ENCODE measurements at places on chromosomes 11 and 22.

DNA sequence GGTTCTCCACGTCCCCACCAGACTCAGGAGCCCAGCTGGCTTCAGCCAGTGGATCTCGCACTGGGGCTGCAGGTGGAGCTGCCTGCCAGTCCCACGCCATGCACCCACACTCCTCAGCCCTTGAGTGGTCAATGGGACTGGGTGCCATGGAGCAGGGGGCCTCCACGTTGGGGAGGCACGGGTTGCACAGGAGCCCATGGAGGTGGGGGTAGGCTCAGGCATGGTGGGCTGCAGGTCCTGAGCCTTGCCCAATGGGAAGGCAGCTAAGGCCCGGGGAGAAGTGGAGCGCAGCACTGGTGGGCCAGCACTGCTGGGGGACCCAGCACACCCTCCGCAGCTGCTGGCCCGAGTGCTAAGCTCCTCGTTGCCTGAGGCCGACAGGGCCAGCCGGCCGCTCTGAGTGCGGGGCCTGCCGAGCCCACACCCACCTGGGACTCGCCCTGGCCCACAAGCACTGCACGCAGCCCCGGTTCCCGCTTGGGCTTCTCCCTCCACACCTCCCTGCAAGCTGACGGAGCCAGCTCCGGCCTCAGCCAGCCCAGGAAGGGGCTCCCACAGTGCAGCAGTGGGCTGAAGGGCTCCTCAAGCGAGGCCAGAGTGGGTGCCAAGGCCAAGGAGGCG lies 258.5 kb upstream of the PDGFD start:
- no peak for DNase-seq

DNA sequence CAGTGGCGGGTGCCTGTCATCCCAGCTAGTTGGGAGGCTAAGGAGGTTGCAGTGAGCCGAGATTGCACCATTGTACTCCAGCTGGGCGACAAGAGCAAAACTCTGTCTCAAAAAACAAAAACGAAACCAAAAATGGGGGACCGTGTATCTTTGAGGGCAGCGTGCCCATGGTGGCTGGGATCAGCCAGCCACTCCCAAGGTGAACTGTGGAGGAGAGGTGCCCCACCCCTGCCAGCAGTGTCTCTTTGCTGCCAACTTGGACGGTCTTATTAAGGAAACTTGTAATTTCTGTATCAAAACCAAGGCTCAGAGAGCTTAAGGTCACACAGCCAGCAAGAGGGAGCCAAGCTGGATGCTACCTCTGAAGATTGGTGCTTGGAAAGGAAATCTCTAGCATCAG lies 147.7 kb downstream of the CACNA1I start:
- no peak for DNase-seq

GRCh38 chr11:3000032-3000961 lies 8.2 kb upstream of the NAP1L4 start:
- DNase-seq, result peak; percentile 47

GRCh38 chr11:15878756-15879155 lies 477.6 kb downstream of the SOX6 start:
- no peak for DNase-seq

DNA sequence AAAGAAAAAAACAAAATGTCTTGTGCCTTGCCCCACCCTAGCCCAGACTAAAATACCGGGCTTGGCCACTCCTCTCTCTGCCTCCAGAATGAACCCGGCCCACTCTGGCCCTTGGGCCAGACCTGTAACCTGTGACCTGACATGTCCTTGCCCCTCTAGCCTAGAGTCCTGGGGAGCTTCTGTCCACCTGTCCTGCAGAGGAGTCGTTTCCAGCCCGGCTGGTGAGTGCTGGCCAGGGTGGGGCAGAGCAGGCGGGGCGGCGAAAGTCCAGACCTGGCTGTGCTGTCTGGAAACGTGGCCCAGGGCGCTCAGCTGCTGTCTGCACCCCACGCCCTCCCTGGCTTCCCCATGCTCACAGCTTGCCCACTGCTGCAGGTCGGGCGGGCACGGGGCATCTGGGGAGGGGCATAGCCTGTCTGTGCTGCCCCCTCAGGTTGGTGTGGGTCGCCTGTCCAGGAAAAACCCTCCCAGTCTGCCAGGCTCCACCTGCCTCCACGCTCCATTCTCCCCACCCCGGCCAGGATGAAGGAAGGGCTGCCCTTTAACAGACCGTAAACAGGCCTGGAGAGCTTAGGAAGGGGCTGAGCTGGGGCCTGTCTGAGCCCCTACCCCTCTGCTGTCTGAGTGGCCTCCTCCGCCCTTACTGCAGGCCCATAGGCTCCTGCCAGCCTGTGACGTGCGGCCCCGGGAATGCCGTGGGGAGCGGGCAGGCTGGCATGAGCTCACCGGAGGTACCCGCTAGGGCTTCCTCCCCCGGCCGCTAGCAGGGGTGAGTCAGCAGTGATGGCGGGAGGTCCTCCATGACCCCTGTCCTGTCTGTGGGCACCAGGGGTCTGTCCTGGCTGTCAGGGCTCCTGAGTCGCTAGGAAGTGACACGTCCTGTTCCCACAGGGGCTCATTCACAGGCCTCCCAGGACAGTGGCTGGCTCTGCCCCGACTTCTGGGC lies 1.9 kb downstream of the CD151 start:
- DNase-seq, result peak; percentile 45

GRCh38 chr11:74283580-74284180 lies 27.8 kb downstream of the P4HA3 start:
- no peak for DNase-seq

DNA sequence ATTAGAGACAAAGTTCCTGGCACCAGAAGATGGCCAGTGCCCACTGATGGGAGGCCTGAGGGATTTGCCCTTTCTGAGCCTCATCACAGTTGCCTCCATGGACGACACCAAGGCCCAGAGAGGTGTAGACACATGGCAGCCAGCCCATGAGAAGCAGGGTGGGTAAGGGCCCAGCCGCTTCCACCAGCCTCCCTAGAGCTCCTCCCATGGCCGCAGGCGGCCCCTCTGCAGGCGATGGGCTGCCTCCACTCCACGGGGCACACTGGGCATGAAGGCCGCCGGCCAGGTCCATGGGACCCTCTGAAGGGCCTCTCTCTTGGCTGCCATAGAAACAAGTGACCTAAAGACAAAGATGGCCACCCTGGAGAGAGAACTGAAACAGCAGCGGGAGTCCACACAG lies 14.5 kb downstream of the CCDC157 start:
- DNase-seq, result no peak

- DNase-seq, result no peak
Measured at GRCh38 chr11:62468577-62468976, 49.7 kb downstream of the SCGB1A1 start.

- DNase-seq, result no peak
Measured at GRCh38 chr11:72724021-72724551, 28.1 kb downstream of the ARAP1 start.

- DNase-seq, result no peak
Measured at GRCh38 chr22:20181884-20182236, 31.0 kb upstream of the CCDC188 start.

GRCh38 chr22:25760294-25760693 lies 18.3 kb downstream of the MYO18B start:
- no peak for DNase-seq

DNA sequence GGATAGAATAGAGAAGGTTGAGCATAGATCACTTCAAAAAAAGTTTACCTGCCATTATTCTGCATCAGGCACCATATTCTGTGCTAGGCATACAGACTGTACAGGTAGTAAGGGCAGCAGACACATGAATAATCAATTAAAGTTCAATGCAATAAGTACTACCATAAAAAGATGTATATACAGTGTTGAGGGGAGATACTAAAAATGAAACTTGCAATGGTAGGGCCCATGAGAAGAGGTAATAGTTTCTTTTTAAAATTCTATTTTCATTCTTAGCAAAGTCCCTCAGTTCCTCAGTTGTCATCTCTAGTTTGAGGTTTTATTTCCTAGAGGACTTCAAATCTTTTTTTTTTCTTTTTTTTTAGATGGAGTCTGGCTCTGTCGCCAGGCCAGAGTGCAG lies 819.9 kb downstream of the FAM181B start:
- DNase-seq, result no peak

Data from fibroblast of the conjunctiva (primary cell).